Erythroblast (primary cell): ENCODE measurements at places on chromosomes 2 and 18.
A peak's percentile ranks its signal among the peaks of the same experiment; 100 is the strongest.

DNA sequence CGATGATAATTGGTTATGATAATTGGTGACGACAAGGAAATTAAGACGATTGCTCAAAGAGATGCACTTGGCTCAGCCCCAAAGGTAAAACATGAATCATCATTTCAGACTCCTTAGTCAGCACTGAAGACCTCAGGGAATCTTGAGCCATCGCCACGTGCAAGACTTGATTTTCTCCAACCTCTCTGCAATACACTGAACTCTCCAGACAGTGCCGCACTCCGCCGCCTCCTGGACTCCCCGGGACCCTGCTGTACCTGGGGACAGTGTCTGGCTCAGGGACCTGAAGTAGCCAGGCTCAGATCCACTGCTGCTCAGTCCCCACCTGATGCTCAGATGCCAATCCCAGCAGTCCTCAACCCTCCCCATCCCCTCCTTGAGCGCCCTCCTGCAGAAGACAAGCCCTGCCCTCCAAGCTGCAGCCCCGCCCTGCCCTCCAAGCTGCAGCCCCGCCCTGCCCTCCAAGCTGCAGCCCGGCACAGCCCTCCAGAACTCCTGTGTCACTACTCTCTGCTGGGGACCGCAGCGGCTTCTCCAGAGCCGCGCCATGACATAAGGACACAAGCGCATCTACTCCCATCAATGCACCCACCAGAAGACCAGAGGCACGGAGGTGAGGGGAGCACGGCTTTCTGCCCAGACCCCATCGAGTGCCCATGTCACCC, 1.1 kb downstream of the TMEM18 start:
- DNase-seq: peak; percentile 56

- no peak for DNase-seq
Measured at GRCh38 chr18:42336139-42336538, 381.1 kb downstream of the PIK3C3 start.

DNA sequence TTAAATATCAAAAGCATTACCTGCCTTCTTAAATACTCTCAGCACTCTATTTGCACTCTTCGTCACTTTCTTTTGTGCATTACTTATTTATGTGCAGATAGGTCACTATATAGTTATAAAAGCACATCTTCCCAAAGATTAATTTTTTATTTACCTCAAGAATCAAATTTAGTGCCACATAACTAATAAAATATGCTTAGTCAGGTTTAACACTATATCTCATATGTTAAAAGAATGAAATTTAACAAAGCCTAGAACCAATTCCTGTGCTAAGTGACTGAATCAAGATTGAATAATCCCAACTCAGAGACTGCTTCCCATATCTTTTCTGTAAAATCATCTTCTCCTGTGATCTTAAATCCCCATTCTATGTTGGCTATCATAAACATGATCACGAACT, 957.5 kb upstream of the NXPH2 start:
- no peak for DNase-seq

DNA sequence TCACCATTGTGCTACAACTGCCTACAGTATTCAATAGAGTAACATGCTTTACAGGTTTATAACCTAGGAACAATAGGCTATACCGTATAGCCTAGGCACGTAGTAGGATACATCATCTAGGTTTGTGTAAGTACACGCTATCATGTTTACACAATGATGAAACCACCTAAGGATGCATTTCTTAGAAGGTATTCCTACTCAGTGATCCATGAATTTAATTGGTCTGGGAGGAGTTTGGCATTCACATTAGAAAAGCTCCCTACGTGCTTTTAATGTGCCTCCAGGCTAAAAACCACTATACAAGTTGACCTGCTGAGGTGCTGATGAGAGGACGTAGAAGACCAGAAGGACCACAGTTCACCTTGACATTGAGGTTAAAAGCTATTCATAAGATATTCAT, 154.5 kb upstream of the LRRTM1 start:
- no peak for DNase-seq

GRCh38 chr18:75341897-75342296, 85.6 kb downstream of the SMIM21 start:
- DNase-seq: no peak

DNA sequence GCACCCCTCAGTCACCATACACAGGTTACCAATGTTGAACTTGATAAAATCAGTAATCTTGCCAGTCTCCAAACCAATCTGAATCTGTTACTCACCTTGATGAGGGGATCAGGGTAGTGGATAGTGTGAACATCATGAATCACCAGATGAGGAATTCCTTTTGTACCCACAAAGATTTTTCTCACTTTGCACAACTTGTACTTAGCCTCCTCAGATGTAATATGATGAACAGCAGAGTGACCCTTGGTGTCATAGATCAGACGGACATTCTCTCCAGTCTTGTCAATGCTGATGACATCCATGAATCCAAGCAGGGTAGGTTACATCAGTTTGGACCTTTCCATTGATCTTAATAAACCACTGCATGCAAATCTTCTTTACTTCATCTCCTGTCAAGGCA, 54.7 kb downstream of the MDH1 start:
- DNase-seq: no peak

GRCh38 chr2:163191372-163191771, 352.8 kb upstream of the KCNH7 start:
- peak; percentile 3 for DNase-seq

DNA sequence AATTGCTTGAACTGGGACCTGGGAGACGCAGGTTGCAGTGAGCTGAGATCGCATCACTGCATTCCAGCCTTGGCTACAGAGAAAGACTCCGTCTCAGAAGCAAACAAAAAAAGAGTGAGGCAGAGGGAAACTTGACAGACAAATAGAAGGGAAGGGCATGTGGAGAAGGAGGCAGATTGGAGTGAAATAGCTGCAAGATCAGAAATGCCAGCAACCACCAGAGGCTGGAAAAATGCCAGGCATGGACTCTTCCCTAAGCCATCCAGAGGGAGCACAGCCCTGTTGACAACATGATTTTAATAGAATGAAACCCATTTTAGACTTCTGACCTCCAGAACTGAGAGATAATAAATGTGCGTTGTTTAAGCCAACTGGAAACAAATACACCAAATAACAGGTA, 447.2 kb upstream of the SPHKAP start:
- no peak for DNase-seq
